ENCODE measurements at places on chromosomes 4 and X.
A peak's percentile ranks its signal among the peaks of the same experiment; 100 is the strongest.

DNA sequence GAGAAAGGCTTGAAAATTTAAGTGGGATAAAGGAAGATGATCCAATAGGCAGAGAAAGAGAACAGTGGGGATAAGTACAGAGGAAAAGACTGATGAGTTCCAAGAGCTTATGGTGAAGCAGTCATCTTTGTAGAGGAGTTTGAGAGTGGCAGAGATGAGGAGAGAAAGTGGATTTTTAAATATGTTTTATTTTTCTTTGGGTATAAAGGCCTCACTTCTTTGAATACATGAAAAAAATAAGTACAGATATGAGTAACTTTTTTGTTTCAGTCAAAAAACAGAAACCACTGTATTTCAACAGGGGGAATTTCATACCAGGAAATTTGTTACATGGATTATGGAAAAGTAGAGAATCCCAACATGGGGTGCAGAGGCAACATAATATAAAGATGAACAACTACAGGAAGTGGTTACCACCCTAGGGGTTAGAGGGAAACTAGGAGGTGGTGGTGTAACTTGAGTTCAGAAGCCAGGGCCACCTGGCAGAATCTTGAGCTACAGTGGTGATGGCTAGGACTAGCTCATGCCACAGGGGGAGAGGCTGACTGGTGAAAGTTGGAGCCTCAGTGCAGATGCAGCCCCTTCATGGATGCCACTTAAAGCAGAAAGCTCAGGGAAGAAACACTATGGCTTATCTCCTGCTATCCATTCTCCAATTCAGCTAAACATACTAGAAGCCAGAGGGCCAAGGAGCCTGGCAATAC lies 3.4 kb upstream of the CYBB start:
- no peak for DNase-seq

GRCh38 chr4:28469387-28469786 lies 1608.7 kb downstream of the STIM2 start:
- DNase-seq = no peak

DNA sequence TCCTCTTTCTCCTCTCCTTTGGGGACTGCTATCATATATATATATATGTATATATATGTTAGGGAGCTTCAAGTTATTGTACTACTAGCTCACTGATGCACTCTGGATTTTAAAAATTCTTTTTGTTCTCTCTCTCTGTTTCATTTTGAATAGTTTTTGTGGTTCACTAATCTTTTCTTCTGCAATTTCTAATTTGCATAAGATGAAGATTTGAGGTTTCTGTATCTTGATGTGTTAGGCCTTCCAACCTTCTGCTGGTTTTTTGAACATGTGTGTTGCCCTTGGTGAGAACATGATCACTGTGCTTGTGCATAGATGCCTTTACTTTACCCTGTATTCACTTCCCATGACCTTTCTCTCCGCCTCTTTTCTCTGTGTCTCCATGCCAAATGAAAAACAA lies 7.8 kb upstream of the ZNF718 start:
- DNase-seq = no peak

DNA sequence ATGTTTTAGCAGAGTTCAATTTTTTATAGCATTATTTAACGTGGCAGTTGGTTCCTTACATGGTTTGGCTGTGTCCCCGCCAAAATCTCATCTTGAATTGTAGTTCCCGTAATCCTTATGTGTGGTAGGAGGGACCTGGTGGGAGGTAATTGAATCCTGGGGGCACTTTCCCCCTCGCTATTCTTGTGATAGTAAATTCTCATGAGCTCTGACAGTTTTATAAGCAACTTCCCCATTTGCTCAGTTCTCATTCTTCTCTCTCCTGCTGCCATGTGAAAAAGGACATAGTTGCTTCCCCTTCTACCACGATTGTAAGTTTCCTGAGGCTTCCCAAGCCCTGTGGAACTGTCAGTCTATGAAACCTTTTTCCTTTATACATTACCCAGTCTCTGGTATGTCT lies 329.5 kb downstream of the GRIA2 start:
- DNase-seq = no peak

DNA sequence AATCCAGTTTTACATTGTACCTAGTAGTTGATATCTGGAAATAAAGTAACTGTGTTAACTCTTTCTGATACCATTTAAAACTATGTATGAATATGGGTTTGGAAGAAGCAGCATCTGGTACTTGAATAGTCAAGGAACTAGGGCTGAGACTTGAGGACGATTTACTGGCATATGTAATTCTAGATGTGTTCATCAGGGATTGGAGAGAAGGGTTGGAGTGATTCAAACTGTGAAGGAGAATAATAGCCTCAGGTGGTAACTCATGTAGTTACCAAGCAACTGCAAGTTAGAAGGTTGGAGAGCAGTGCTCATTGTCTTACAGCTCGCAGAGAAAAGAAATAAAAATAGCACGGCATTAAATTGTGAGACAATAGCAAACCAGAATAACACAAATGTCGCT lies 29.5 kb upstream of the TXLNG start:
- no peak for DNase-seq

GRCh38 chr4:8221985-8222384 lies 22.9 kb downstream of the SH3TC1 start:
- DNase-seq = no peak

DNA sequence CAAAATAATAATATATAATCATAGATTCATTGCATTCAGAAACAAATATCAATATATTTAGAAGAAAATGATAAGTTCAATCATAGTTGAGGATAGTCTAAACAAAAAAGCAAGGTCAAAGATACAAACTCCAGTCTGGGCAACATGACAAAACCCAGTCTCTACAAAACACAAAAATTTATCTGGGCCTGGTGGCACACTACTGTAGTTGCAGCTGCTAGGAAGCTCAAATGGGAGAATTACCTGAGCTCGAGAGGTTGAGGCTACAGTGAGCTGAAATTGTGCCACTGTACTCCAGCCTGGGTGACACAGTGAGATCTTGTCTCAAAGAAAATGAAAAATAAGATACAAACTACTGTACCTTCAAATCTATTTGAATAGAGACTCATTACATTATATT lies 52.7 kb upstream of the ANXA10 start:
- DNase-seq = no peak

- DNase-seq = no peak
Measured at GRCh38 chr4:1501754-1502500, 95.7 kb upstream of the NKX1-1 start.

DNA sequence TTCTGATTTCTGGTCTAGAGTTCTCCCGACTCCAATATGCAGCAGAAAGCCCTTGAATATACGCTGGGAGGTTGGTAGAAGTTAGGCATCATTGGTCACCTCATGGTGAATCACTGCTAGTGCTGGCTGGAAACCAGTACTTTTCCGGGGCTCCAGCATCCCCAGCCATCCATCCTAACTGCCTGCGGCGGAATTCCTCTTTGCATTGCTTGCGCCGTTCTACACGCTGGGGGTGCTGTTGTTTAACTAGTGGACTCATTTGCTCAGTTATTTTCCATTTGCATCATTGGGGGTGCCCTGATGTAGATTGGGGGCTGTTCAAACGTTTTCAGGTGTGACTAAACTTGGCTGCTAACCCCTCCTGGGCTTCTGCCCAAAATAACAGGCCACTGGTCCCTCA lies 23.3 kb upstream of the GPR50 start:
- DNase-seq = peak; percentile 4

GRCh38 chr4:127623797-127624083 lies 9.0 kb upstream of the INTU start:
- peak; percentile 37 for DNase-seq

DNA sequence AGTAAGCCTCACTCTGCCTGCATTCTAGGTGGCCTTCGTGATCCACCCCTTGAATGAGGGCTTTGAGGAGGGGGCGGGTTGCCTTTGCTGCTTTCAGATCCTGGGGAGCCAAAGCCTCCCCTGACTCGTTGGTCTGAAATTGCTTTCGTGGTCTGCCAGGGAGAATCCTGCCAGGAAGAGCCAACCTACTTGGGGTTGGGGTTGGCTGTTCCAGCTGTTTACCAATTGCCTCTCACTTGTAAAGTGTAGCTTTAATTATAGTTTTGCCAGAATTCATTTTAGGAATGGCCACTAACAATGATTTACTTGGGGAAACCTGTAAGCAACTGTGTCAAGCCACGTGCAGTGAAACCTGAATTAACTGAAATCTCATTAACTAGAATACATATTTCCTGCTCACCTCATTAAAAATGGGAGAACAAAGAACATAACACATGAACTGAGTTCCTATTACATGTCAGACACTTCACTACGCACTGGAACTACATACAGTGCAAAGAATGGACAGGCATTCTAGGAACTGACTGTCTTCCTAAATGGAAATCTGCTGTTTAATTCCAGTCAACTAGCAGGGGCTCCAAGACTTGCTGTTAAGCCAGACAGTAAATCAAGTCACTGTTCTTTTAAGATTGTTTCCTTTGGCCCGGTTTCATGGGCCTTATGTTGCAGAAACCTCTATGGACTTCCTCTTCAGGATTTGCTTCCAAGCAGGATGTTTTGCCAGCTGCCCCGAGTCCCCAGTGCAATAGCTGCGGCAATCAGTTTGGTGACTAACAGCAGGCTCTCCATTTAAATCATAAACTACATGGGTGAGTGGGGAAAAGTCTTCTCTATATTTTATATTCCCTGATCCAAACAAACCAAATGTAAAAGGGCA lies 16.4 kb upstream of the NKRF start:
- peak; percentile 50 for DNase-seq

Data from brain microvascular endothelial cell (primary cell).